Diencephalon (tissue), 1 donor: ENCODE measurements at places on chromosomes 6 and 20. TPM values are rescaled to one million over a fixed set of nuclear protein-coding genes. Genes with fewer than 3 reads are reported as not detected.

RPN2 gene
- total RNA-seq: 134 TPM

C20orf141 gene
- total RNA-seq: not detected

TNFRSF6B gene
- 1.6 TPM for total RNA-seq

NUS1 gene
- total RNA-seq: 42.0 TPM

VWA7 gene
- 0.69 TPM for total RNA-seq

GNRH2 gene
- not detected for total RNA-seq

AVP gene
- 51.9 TPM for total RNA-seq

ABHD16A gene
- total RNA-seq: 47.5 TPM

DCDC2 gene
- total RNA-seq: 6.7 TPM

GABBR1 gene
- total RNA-seq: 175 TPM

SDCBP2 gene
- 10.4 TPM for total RNA-seq

DEK gene
- 143 TPM for total RNA-seq

TMEM170B gene
- 67.8 TPM for total RNA-seq

FAM162B gene
- 2.8 TPM for total RNA-seq

PTCRA gene
- total RNA-seq: not detected

MANEA gene
- 28.1 TPM for total RNA-seq

BCAS1 gene
- 11.8 TPM for total RNA-seq

WFDC10B gene
- total RNA-seq: not detected

MCHR2 gene
- 1.6 TPM for total RNA-seq

IER3 gene
- total RNA-seq: 3.5 TPM

DOK5 gene
- 26.8 TPM for total RNA-seq

VGLL2 gene
- total RNA-seq: 0.46 TPM

HLA-DRB5 gene
- 3.0 TPM for total RNA-seq

ACSS1 gene
- total RNA-seq: 9.9 TPM
